CD8-positive, alpha-beta memory T cell (primary cell): ENCODE measurements at places on chromosomes 11 and 22.

- no peak for DNase-seq
Observed at GRCh38 chr11:118735203-118735602, 55.8 kb upstream of the TREH start.

GRCh38 chr11:29627541-29627940 lies 389.3 kb downstream of the KCNA4 start:
- DNase-seq: no peak

GRCh38 chr22:32839831-32840584 lies 38.5 kb downstream of the TIMP3 start:
- no peak for DNase-seq

DNA sequence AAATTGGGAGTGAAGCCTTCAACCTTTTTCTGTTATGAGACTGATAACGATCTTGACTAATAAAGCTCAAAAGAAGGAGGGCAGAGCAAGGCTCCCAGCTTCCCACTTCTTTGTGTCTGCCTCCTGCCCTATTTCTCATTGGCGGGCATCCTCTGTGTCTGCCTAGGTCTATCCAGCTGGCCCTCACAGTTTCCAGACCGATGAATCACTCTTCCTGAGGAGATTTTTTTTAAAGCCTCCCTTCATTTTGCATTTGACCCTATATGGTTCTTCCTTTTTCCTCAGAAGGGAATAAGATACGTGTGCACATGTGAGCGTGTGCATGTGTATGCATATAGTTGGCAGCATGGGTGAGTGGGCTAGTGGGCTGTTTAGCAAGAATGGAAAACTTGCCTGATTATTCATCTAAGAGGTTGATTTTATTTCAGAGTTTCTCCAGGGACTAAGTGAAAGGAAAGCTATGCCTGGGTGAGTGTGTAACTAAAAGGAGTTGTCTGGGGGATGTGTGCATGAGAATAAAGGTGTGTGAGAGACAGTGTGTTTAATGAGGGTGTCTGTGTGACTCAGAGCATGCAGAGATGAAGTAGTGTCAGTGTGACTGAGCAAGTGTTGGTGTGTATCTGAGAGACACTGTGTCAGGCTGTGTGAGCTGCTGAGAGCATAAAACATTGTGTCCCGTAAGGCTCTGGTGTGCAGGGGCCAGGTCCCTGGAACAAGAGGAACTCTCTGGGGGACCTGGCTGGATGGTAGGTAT lies 12.2 kb downstream of the PHLDB1 start:
- no peak for DNase-seq

DNA sequence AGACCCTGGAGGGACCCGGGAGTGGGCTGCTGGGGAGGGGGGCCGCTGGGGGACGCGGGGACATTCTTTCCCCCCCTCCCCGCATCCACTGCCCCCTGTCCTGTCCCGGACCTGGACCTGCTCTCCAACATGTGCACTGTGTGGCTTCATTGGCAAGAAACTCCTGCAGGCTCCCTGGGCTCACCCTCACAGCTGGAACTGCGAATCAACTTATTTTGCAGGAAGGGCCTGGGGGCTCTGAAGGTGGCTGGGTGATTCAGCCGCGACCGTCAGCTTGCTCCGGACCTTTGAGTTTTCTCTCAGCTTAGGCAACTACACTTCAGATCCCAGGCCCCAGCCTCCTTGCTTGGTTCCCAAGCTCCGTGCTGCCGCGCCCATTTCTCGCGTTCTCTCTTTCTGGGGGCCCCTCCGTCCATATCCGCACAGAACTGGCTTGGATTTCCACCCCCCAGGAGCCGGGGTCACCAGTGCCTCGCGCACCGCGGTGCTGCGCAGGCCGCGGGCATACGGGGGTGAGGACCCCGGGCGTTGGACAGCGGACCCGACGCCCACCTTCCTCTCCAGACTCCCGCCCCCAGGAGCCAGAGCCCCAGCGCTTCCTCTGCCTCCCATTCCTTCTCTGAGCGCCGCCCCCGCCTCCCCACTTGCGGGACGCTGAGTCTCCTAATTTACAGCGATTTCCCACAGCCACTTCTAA lies 471 bp upstream of the AHNAK start:
- no peak for DNase-seq
